ENCODE measurements at places on chromosomes 2 and 18.

DNA sequence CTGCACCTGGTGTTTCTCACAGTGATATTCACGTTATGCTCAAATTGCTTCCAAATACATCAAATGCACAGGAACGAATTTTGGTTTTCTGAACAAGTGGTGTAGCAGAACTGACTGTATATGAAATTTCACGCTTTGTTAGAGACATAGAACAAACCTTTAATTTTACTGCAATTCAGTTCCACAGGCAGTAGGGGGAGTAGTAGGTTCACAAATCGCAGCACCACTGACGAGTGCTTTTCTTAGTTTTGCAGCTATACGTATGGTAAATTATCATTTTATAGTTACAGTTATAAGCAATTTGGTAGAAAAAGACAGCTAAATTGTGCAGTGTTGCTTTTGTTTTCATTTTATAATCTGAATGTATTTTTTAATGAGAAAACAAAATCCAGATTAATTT, 113.3 kb downstream of the KIAA1328 start:
- peak; percentile 57 for DNase-seq

DNA sequence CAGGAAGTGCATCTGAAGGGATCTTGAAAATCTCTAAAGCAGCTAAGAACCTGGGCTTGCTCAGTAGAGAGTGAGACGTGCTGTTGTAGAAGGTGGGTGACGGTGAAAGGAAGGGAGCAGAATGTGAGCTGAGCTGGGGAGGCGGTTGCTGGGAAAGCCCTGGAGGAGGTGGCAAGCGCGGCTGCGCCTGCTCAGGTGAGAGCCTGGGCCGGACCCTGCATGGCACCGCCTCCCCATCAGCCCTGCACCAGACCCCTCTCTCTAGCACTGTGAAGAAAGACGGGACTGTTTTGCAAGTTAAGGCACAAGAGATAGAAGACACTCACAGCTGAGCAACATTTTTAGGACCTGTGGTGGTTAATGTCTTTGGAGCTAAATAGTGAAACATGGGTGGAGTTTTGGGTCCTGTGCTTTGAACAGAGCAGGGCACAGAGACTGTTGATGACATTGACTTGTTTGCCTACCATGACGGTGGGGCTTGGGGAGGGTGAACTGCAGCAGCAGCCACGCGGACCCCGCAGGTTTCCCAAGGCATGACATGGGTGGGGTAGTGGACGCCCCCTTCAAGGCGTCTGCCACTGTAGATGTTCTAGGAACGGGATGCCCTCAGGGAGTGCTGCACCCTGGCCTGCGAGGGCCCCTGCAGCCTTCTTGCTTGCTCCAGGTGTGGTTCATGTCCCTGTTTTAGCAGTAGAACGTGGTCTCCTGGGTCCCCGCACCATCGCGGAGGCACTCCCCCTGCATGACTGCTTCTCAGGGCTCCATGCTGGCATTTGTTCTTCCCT, 245.3 kb downstream of the TSN start:
- no peak for DNase-seq

DNA sequence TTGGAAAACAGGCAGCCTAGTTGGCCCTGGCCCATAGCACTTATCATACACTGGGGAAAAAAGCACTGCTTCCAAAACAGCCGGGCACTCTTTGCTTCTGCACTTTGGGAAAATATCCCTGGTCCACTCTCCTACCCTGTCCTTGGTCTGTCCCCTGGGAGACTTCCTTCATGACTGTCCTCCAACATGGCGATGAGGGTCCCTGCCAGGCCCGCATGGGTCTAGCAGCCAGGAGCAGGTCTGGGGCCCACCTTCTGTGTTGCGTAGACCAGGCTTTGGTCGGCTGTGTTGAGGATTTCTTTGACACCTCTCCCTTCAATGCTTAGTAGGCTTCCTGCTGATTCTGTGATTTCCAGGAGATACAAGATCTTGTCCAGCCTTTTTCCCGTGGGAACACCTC, 12.2 kb downstream of the KCNF1 start:
- DNase-seq, result no peak

DNA sequence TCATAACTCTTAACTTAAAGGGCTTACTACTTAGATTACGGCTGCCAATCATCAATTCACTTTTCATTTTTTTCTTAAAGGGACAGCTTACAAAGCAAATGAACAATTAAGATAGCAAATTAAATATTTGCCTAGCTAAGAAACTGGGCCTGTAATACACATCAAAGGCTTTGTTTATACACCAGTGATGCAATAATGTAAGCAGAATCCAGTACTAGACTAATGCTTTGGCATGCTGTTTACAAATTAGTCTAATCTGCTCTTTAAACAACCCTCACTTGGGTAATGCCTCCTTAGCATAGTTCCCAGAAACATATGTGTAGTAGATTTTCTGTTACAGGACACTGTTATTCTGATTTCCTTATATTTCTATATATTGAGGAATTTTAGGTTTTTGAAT, 105.8 kb downstream of the ARHGAP28 start:
- no peak for DNase-seq

- DNase-seq, result no peak
These were observed 23.0 kb downstream of the TET3 start for GRCh38 chr2:74007711-74008110.

- DNase-seq, result peak; percentile 81
These were observed 582 bp downstream of the RIOK3 start for GRCh38 chr18:23453680-23454058.

DNA sequence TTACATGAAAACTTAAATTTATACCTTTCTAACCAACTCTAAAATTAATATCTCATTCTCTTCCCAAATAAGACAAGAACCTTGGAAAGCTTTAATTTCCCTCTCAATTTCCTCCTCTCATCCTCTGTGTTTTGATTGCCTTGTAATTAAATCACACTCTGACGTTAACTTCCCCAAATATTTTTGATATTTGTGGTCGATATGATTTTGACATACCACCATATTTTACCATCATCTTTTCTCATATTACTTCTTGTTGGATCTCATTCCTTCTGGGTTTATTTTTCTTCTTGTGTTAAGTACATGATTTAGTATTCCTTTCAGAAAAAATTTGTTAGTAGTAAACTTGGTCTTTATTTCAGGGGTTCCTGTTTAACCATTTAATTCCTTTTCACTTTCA, 69.6 kb downstream of the RDH14 start:
- DNase-seq, result no peak

DNA sequence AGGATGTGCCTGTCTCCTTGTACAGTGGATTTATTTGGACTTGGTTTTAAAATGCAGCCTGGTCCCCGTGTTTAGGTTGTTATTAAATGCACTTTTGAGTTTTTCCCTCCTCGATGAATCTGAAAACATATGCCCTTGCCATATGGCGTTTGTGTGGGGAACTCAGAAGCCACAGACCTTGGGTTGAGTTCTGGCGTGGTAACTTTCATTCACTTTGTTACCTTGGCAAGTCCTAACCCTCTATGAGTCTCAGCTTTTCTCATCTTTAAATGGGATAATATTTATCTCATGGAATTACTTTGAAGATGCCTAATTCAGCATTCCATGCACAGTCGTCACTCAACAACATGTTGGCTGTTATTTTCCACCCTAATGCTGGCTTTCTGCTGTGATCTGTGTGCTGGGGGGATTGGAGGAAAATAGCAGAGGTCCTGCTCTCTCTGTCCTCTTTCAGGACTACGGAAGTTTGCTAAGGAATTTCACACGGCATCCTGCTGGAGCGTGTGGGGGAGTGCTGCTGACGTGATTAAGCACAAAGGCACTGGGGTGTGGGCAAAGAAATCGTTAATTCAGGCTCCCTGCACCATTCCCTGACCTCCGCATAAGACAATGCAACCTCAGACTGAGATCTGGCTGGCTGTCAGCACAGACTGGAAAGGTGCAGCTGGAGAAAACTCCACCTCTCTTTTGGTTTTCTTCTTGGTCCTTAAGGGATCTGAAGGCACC, 61.7 kb downstream of the LDLRAD4 start:
- DNase-seq, result no peak

GRCh38 chr2:183027443-183027842, 10.8 kb downstream of the NCKAP1 start:
- no peak for DNase-seq

- DNase-seq, result peak; percentile 82
These were observed 34.2 kb upstream of the NCOA1 start for GRCh38 chr2:24456599-24457556.

DNA sequence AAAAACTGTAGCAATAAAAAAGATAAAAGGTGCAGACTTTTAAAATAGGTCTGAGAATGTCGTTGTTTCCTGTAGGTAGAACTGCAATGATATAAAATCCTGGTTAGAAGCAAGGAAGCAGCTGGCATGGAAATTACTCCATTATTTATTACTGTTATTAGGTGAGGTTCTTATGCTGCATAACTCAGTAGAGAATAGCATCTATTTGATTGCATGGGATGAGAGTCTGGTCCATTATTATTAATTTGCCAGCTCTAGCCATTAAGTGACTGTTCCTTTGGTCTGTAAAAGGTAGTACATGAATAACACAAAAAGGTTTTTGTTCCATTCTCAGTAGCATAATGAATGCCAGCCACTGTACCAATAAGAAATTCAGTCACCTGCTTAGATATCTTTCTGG, 358.6 kb downstream of the RBM43 start:
- no peak for DNase-seq

DNA sequence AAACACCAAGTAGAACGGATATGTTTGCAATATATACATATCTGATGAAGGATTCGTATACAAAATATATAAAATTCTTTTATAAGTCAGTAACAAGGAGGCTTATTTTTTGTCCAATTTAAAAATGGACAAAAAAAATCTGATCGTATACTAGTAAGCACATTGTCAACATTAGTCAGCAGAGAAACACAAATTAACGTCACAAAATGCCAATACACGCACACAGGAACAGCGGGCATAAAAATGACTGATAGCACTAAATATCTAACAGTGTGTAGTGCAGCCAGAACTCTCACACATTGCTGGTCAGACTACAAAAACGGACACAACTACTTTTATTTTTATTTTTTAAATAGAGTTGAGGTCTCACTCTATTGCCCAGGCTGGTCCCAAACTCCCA, 69.5 kb downstream of the LAMA1 start:
- peak; percentile 55 for DNase-seq

GRCh38 chr2:143901185-143901842, 618.6 kb downstream of the ZEB2 start:
- DNase-seq, result peak; percentile 59

DNA sequence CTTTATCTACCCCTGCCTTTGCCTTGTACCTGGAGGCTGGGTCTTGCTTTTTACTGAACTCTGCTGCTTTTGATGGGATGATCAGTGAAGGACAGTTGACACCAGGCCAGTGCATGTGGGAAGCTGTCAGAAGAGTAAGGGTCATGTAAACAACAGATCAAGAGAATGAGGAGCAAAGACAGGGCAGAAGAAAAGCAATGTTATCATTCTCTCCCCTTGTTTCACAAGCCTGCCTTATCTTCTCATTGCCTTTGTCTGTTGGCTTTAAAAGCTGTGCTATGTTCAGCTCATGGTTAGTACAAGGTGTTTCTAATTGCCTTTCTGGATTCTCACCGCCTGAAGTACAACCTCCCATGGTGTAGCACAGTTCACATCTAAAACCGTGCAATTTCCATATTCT, 27.6 kb downstream of the LYPD1 start:
- DNase-seq, result no peak

GRCh38 chr2:106758901-106759497, 127.0 kb downstream of the ST6GAL2 start:
- no peak for DNase-seq

DNA sequence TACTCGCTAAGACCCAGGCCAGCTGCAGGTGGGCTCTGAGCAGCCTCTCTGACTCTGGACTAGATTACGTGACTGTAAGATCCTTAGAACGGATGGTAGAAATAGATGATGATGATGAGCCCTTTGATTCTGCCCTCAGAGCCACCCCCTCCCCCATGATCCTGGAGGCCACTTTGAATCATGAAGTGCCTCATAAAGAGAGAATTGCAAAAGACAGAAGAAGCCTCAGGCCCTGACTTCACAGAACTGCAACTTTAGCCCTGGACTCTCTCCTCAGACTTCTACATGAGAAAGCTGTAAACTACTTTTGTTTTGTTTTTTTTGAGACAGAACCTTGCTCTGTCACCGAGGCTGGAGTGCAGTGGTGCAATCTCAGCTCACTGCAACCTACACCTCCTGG, 15.4 kb upstream of the TET3 start:
- DNase-seq, result no peak

DNA sequence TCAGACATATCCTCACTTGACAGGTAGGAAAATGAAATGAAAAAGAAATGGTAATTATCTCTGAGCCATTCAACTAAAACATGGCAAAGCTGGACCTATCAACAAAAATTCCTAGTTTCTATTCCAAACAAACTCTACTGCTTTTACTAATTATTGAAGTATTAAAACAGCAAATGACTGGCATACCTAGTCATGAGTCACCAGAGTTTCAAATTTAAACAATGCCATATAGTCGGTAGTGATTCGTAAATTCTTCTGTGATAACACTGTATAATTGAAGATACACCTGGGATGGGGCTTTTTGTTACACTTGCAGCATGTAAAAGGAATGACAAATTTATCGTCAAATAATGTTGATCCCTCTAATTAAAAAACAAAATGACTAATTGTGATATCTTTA, 153.1 kb upstream of the THUMPD2 start:
- no peak for DNase-seq

- DNase-seq, result no peak
These were observed 70.0 kb upstream of the PPP1CB start for GRCh38 chr2:28681606-28682005.

DNA sequence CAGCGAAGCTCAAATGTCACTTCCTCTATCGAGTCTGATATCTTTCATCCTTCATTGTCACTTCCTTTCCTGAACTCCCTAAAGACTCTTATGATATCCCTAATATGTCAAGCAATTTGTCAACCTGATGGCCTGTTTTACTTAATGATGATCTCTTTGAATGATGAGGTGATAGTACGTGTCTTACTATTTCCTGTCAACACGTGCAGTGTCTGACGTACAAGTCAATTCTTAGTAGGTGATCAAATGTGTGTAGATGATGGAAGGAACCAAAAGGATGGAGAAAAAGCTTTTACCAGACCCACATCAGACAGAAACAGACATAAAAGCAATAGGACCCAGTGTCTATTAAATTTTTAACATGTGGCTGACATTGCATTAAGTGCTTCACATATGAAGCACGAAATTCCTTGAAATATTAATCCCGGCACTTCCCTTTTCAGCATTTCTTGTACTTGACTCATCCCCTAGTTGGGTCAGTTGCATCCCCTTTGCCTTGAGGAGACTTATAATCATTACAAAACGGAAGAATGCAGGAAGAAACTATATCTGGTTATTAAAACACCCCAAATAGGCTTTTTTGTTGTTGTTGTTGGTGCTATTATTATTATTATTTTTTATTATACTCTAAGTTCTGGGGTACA, 108.6 kb upstream of the NYAP2 start:
- no peak for DNase-seq

GRCh38 chr2:108403494-108403893, 25.7 kb downstream of the SULT1C4 start:
- DNase-seq, result no peak

GRCh38 chr2:2708575-2709430, 377.7 kb upstream of the MYT1L start:
- DNase-seq, result no peak

DNA sequence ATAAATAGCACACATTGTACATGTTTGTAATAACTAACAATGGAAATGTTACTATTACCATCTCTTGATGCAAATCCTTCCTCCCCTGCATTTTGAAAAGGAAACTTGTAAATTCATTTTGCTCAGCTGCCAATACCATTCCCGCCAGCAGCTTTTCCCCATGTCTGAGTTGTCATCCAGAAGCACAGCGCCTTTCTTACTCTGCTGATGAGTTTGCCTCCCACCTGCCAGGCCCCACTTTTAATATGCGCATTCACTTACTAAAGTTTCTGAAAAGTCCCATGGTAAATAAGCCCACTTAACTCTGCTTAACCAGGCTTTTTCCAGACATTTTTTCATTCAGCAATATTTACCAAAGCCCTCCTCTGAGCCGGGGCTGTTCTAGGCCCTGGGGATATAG, 3.9 kb downstream of the CHST10 start:
- no peak for DNase-seq

Measured in RKO (cell line).